ENCODE measurements at places on chromosomes 12 and 14.

GRCh38 chr12:3820122-3820521, 53.1 kb downstream of the PARP11 start:
- DNase-seq = no peak

- DNase-seq = peak; percentile 13
These were observed 228.6 kb downstream of the DACT1 start for GRCh38 chr14:58866391-58866790.

DNA sequence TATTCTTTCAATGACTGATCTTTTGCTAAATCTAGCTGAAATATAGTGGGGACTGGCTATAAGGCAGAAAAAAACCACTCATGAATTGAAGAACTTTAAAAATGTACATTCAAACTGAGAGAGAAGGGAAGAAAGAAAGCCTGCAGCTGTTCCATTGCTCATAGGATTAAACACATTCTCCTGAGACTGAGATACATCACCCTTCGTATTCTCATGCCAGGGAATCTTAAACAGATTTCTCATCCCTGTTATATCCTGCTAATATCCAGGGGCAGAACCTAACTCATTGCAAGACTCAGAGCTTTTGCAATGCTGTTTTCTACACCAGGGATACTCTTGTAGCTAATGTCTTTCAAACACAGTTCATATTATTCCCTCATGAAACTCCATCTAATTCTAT, 67.2 kb upstream of the ACSS3 start:
- DNase-seq = no peak

GRCh38 chr12:131830914-131831571, 2.9 kb downstream of the MMP17 start:
- peak; percentile 16 for DNase-seq

- no peak for DNase-seq
These were observed 805.8 kb downstream of the DIO2 start for GRCh38 chr14:79405512-79405910.

GRCh38 chr12:124259154-124260066, 35.5 kb upstream of the RFLNA start:
- DNase-seq = peak; percentile 18

DNA sequence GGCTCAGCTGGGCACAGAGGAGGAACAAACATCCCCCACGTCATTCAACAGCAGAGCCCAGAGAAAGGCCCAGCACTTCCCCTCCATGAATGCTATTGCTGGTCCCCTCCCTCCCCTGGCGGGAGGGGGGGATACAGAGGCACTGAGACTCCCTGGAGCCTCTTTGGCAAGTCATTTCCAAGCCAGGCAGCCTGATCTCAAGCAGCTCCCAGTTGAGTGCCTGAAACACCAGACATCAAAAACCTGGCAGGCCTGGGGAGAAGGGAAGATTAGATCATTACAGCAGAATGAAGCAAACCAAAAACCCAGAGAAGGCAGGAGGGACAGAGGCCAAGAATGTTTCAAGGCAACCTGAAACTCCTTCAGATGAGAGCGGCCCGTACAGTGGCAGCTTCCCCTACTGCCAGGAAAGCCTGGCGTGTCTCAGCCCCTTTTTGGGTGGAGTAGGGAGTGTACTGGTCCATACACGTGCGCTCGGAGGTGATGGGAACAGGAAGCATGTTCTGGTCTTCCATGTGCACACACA, 92.1 kb downstream of the LRRC74A start:
- peak; percentile 60 for DNase-seq

GRCh38 chr14:68546839-68547238, 246.0 kb downstream of the ZFP36L1 start:
- no peak for DNase-seq

GRCh38 chr12:82479511-82479910, 121.2 kb downstream of the METTL25 start:
- DNase-seq = no peak

DNA sequence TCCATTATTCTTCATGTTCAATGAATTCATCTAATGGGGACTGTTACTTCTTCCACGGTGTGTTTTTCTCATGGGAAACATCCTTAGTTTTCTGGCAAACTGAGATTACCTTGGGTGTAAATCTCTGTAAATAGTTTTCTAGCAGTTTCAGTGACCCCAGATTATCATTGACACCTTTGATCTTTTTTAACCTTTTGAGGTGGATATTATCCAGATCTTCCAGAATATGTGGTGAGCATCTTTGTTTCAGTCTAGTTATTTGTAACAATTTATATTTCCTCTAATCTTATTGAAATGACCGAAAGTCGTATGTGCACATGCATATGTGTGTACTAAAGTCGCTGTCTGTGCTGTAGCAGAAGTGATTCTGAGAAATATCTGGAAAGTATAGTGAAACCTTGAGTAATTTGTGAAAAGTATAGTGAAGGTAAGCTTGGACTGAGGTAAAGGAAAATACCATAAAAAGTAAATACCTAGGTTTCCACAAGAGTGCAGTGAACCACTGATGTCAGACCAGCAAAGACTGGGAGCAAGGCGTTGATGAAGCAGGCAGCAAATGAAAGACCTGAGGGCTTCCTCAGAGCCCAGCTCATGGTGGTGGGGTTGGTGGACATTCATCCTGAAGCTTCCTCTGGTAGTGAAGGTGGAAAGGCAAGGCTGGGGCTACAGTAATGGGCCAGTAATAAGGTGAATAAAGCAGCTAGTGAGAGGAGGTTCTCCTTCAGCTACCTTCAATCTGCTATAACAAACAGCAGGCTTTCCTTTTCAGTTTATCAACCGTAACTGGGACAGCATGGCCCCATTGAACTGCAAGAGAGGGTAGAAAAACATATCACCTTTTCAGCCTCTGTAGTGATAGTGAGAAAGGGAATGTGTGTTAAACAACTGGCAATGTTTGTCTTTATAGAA, 480.2 kb upstream of the FBXO33 start:
- DNase-seq = no peak

- DNase-seq = no peak
These were observed 4.2 kb upstream of the PLEKHA5 start for GRCh38 chr12:19125325-19125724.

DNA sequence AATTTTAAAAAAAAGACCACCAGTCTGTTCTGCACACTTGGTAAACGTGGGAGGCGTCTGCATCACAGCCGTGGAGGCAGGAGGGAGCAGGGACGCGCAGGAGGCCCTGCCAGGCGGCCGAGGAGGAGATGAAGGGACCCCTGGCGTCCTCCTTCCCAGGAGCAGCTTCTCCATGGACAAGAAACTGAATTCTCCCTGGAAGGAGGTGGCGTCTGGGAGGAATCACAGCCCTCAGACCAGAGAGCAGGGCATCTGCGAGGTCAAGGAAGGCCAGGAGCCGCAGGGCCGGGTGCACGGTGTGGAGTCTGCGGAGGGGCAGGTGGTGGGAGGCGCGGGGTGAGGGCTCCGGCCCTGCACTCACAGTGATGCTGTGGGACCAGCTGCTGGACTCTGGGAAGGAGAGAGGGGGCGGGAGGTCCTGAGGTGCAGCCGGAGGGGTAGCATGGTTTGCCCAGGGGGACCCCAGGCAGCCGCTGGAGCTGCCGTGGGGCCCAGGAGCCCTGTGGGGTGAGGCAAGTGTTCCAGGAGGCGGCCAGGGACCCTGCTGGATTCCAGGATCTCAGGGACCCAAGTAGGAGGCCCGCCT, 73.5 kb upstream of the GALNT9 start:
- DNase-seq = no peak

DNA sequence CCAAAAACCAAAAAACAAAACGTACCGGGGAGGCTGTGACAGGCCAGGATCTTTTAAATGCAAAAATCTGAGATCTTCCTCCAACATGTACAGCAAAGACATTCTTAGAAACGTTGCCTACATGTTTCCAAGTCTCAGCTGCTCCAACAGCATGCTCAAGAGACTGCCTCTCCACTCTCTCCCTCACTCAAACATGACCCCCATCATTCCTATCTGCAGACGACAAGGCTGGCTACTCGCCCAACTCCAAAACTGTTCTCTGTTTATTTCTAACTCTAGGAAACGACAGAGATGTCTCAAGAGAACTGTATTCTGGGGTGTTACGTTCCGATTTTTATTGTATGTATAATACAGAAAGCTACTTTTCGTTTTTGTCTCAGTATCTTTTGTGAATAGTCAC, 57.5 kb upstream of the TMCC3 start:
- DNase-seq = no peak
